ENCODE measurements at places on chromosomes 4 and X.

GRCh38 chr4:17619416-17620105, 5.1 kb downstream of the MED28 start:
- no peak for DNase-seq

DNA sequence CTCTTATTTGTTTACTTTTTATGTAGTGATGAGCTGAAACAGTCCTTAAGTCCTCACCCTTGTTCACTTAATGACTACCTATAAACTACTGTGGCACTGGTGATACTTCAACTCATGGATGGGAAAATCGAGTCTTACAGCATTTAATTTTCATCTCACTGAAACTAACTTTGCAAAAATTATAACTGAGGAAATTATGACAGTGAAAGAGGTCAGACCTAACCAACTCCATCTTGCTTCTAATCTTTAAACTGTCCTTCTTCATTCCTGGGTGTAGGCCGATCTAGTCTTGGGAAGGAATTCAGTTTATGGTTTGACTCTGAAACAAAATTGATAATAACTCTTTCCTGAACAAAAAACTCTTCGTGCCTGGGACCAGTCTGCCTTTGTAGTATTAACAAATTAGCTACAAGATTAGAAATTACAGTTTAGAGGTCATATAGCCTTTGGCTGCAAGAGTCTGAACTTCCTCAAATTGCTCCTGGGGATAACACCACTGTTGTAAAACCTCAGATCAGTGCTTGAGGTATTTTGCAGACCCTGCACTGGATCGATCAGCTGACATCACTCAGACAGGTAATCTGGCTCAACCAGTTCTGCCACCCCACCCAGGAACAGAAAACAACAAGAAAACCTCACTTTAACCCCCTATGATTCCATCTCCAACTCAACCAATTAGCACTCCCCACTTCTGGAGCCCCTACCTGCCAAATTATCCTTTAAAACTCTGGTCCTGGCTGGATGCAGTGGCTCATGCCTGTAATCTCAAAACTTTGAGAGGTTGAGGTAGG, 995.7 kb upstream of the PRKX start:
- no peak for DNase-seq

GRCh38 chrX:95427389-95427788, 1257.3 kb upstream of the DIAPH2 start:
- DNase-seq: no peak

DNA sequence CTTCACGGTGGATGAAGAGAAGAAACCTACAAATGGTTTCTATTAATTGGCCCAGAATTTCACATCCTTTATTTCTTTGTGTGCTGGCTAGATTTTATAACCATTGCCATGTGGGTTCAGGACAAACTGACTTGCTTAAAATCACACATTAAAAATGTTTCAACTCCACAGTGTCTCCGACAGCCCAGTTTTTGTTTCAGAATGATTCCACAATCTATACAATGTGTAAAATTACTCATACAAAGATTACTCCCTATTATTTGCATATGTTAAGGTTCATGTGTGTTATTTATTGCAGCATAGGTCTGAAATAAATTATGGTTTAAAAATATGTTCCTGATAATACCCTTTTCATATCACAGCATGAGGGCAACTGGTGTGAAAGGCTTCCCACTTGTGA, 20.6 kb downstream of the DCHS2 start:
- no peak for DNase-seq

DNA sequence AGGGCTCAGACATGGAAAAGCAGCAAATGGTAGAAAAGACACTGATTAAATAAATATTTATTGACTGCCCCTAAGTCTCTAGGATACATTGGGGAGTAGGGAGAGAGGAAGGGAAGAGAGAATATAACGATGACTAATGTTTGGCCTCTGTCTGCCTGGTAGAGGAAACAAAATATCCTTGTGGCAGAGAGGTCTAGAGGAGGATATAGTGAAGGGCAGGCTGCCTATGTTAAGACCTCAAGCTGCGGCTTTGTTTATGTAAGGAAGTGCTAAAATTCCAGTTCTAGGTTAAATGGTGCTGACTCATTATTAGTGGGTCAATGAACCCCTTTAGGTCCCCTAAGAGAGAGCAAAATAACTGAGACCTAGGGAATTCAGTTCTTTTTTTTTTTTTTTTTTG, 427.3 kb upstream of the FTHL17 start:
- DNase-seq: no peak

GRCh38 chr4:26124753-26125321, 196.0 kb upstream of the RBPJ start:
- no peak for DNase-seq

GRCh38 chrX:10048707-10049106, 81.5 kb downstream of the CLDN34 start:
- DNase-seq: no peak

GRCh38 chrX:2628751-2629315, 62.3 kb upstream of the CD99 start:
- DNase-seq: no peak

DNA sequence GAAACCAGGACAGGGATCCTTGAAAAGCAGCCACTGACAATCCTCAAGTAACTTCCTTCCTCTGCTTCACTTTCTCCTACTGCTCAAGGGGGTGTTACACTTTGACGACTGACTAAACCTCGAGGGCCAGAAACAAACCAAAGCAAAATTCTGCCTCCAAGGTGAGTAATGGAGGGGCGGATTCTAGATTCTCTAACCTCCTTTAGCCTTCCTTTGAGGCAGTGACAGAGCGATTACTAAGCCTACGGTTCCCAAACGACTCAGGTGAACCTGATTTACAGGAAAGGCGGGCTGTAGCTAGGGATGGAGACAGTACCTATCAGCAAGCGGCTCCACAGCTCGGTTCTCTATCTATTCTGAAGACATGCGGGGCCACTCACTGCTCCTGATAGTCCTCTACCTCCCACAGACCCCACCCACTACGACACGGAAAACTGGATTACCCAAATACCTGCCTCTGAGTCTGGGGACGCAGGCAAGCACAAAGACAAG, 487 bp downstream of the TBCK start:
- peak; percentile 42 for DNase-seq

GRCh38 chr4:184748251-184748652, 14.4 kb upstream of the CENPU start:
- no peak for DNase-seq

DNA sequence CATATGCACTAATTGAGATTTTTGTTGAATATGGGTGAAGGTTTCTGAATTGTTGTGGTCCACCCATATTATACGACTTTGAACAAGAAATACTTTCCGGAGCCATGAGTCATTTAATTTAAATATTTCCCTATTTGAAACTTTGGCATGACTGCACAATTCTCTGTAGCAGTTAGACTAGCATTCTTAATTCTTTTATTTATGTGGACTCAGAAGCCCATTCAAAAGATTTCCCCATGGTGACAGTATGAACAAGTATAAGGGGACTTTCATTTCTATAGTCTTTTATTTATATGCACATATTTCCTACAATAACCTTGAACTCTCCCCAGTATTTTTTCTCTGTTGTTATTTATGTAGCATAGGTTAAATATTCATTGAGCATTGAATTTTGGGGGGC, 72.6 kb downstream of the DTHD1 start:
- no peak for DNase-seq

DNA sequence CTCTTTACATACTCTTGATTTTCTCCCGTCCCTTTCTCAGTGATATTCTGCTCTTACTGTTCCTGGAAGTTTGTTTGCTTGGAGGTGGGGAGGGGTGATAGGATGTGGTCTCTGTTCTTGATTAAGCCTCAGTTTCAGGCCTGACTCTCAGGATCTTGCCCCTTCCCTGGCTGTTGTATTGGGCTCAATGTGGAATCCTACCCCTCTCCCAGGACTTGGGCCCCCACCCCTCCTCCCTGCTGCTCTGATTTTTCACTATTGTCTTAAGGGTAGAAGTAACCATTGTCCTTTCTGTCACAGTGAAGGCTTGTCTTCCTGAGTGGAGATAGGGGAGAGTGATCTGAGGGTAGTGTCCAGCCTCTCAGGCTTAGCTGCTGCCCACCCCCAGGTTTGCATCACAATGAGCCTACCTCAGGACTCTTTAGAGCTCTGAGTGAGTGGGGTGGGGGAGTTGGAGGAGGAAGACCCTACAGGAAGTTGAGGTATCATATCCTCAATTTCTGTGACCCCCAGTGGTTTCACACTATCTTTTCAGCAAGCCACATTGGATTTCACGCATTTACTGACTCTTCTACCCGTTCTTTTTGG, 16.5 kb downstream of the CDKL5 start:
- DNase-seq: no peak

DNA sequence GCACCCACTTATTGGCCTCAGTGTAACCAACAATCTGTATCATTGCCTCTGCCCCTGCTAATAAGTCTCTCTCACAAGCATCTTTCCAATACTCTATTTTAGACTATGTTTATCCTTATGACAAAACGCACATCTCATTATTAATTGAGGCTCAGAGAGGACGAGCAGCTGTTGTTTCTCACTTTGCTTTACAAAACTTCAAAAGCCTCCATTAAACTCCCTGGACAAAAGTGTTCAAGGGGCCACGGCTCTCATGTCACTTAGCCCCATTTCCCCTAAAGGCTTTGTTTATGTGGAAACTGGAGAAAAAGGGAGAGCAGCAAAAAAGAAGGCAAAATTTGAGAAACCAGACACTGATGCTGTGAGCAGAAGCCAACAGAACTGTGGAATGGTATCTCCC, 180.0 kb upstream of the LNX1 start:
- DNase-seq: no peak

DNA sequence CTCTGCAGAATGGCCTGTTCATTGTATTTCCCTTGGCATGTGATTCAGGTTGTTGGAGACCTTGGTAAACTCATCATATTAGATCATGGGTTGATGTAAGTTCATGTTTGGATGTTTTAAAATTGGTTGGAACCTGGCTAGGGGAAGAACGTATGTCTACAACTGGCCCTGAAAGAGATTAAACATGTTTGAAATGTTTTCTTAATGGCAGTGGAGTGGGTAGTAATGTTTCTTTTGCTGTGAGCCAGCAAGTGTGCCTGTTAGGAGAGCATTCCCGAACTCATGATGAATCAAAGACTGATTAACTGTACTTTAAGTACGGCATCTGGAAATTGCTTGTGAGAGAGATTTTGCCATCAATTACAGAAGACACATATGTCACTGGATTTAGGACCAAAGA, 44.5 kb upstream of the SLC4A4 start:
- DNase-seq: no peak

- DNase-seq: no peak
Observed at GRCh38 chr4:102318105-102318504, 27.2 kb downstream of the SLC39A8 start.

GRCh38 chr4:172813359-172813923, 355.2 kb upstream of the GALNT7 start:
- DNase-seq: no peak

GRCh38 chrX:68203211-68203610, 230.1 kb downstream of the OPHN1 start:
- DNase-seq: no peak

GRCh38 chrX:139766545-139766983, 58.6 kb upstream of the MCF2 start:
- DNase-seq: no peak

GRCh38 chr4:5014007-5014682, 5.1 kb downstream of the CYTL1 start:
- no peak for DNase-seq

GRCh38 chr4:179123084-179123483, 1680.8 kb upstream of the AGA start:
- no peak for DNase-seq

DNA sequence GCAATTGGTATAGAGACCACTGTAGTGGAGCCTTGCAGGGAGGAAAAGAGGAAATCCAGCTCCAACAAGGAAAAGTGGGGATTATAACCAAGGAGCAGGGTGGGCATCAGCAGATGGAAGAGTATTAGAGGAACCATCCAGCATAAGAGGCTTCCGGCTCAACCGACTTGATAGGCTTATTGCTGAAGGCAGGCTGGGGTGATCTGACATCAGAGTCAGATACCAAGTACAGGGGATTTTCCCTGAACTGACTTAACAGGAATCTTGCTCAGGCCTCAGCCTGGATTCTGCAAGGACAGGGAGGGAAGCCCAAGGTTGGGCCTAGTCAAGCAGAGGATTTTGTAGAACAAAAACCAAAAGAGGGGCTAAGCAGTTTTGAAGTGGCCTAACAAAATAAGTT, 129.6 kb downstream of the DCLK2 start:
- no peak for DNase-seq

GRCh38 chr4:66000510-66001117, 330.3 kb upstream of the EPHA5 start:
- DNase-seq: no peak

- DNase-seq: no peak
Observed at GRCh38 chr4:3530663-3531254, 1.5 kb downstream of the LRPAP1 start.

DNA sequence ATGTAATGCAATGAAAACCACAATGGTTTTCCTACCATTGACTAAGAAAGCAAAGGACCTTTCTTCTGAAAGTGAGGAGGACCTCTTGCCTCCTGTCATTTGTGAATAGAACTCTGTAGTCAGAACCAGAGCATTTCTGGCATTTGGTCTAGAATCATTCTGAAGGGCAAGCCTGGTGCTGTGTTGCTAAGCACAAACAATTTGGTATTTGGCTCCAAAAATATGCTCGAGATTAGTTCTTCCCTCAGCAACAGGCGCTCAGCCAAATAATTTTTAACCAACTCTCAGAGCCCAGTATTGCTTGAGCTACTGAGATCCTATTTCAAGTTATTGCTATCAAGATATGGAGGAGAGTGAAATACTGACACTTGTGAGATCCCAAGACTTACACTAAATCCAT, 71.0 kb downstream of the SNCA start:
- DNase-seq: no peak

DNA sequence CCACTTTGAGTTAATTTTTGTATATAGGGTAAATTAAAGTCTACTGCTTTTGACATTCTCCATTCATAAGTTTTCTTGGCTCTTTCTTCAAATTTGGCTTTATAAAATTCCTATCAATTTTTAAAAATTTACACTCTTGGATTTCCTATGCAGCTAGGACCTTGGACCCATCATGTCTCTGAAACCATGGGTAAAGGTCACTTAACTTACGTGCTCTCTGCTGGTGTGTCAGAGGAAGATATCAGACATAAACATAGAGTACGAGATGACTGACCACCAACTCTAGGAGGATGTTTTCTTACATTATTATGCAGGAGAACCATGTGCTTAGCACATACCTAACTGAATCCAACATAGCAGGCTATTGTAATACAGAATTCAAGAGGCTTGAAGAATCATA, 62.5 kb upstream of the C1GALT1C1 start:
- DNase-seq: no peak

GRCh38 chrX:16718824-16719333, 533 bp upstream of the SYAP1 start:
- DNase-seq: no peak

- DNase-seq: no peak
Observed at GRCh38 chr4:145390571-145390970, 91.1 kb upstream of the SMAD1 start.

DNA sequence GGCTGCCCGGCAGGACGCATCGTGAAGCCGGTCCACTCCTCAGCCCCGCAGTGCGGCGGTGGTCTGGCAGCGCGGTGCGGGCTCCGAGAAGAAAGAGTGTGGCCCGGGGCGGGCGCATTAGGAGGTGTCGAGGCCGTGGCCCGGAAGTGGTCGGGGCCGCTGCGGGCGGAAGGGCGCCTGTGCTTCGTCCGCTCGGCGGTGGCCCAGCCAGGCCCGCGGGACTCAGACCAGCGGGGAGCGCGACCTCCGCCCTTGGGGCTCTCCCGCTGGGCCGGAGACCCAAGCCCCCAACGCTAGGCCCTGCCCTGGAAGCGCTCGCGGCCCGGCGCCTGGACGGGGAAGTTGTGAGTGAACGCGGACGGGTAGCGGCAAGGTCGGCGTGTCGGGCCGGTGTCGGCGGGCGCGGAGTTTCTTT, 60.0 kb downstream of the HS3ST1 start:
- no peak for DNase-seq

GRCh38 chrX:129139837-129140598, 383.3 kb downstream of the SMARCA1 start:
- no peak for DNase-seq

- DNase-seq: peak; percentile 20
Observed at GRCh38 chr4:119238068-119238722, 25.7 kb downstream of the USP53 start.
